GM12865 (cell line): ENCODE measurements at places on chromosomes 16 and 17.

- DNase-seq: no peak
Observed at GRCh38 chr16:27822996-27823395, 240.5 kb downstream of the GSG1L start.

- DNase-seq: no peak
Observed at GRCh38 chr16:80816356-80816755, 12.0 kb upstream of the CDYL2 start.

DNA sequence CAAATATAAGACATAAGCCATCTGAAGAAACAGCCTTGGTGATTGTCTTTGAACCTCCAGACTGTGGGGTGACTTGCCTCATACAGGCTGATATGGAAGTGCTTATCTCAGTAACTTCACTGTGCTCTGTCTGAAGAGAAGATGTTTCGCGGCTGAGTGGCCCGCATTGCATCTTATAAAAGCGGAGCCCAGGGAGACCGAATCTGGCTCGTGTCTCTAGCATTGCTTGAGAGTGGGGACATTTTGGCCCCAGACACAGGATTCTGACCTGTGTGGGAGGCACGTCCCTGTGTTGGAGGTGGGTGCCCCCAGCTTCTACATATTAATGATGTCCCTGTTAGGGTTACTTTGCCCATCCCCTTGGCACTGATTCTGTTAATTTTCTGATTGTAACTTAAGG, 66.4 kb downstream of the METRNL start:
- no peak for DNase-seq

- no peak for DNase-seq
Observed at GRCh38 chr17:38919316-38920078, 5.9 kb upstream of the LASP1NB start.

DNA sequence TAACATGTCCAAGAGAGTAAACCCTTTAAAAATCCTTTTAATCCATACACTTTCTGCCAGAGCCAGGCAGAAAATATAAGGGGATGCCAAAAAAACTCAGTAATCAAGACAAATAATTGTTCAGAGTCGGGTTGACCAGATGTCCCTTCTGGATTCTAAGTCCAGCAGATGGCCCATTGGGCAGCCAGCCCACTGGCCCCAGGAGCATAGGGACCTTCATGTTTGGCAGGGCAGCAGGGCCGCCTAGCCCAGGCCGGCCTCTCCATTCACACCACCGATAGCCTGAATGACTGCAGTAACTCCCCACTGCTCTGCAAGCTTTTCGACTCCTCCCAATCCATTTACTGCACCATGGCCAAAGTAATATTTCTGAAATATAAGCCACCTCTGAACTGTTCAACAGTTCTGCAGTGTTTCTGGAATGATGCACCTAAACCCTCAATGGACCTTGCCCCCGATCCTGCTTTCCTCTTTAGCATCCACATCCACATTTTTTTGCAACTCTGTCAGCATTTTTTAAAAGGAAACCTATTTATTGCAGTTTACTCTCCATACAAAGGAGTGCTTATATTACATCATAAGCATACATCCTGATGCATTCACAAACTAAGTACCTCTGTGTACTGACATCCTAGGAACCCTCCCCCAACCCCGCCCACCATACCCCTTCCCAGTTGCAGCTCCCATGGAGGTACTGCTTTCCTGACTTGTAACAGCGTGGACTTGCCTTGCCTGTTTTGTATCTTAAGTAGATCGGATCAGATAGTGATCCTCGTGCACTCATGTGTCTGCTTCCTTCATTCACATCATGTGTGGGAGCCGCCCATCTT, 46.4 kb downstream of the LDHD start:
- DNase-seq: no peak

DNA sequence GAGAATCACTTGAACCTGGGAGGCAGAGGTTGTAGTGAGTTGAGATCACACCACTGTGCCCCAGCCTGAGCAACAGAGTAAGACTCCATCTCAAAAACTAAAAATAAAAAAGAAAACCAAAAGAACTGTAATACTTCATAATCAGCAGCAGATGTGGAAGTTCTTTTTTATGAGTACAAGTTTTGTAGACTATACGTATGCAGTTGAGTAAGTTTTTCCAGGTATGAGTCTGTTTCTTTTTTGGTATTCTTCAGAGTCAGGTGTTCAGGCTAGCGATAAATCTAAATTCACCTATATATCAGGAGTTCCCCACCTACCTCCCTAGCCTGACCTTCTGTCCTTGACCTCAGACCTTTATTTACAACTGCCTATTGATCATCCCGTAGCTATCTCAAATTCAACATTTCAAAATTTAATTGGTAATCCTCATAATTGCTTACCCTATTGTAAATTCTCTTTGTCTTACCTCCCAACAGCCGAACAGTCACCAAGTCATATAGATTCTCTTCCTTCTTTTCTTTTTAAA, 10.7 kb downstream of the DCTN5 start:
- peak; percentile 33 for DNase-seq

- DNase-seq: no peak
Observed at GRCh38 chr16:9527976-9528375, 436.5 kb downstream of the HAPSTR1 start.

- no peak for DNase-seq
Observed at GRCh38 chr17:73833775-73834488, 189.7 kb upstream of the SDK2 start.

GRCh38 chr16:2690852-2691251, 8.5 kb downstream of the KCTD5 start:
- DNase-seq: no peak

GRCh38 chr16:997440-998051, 16.0 kb downstream of the SOX8 start:
- no peak for DNase-seq

GRCh38 chr16:84055366-84055765, 12.8 kb upstream of the SLC38A8 start:
- no peak for DNase-seq

DNA sequence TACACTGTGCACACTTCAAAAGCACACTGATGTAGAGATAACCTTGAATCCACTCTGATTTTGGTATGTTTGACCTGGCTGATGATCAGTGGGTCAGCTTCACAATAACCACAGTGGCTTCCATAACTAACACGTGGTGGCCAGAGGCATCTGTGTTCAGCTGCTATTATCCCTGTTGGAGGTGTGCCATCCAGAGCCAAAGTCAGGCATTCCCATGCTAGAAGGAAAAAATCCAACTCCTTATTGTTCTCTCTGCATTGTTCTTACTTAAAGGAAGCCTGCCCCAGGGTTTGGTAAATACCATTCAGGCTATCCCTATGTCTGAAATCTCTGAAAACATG, 127.3 kb upstream of the MON1B start:
- DNase-seq: no peak

GRCh38 chr17:948284-948852, 31.2 kb downstream of the NXN start:
- no peak for DNase-seq

DNA sequence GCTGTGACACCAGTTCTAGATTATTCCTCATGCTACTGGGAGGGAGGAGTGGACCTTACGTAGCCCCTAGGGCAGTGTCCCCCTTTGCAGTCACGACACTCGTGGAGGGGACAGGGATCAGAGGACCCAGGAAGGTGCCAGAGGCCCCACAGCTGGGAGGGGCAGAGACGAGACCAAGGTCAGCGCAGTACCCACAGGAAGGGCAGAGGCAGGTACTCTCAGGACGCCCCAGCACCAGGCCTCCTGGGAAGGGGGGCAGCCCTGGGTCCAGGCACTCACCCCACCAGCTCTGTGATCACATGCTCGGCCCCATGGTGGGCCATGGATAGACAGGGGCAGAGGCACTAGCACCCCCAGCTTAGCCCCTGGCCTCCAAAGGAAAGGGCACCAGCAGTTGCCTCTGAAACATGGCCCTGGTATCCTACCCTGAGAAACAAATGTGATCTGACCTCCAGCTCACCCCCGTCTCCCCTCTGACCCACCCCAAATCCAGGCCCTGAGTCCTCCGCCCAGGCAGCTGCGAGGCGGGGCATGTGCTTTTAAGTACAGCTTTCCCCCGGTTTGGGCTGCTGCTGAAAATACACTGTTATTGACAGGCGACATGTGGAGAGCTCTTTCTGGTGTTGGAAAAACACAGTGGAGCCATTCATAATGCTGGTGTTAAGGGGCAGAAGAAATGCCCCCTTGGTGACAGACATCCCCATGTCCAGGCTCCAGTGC, 361.9 kb downstream of the C16orf95 start:
- DNase-seq: no peak

DNA sequence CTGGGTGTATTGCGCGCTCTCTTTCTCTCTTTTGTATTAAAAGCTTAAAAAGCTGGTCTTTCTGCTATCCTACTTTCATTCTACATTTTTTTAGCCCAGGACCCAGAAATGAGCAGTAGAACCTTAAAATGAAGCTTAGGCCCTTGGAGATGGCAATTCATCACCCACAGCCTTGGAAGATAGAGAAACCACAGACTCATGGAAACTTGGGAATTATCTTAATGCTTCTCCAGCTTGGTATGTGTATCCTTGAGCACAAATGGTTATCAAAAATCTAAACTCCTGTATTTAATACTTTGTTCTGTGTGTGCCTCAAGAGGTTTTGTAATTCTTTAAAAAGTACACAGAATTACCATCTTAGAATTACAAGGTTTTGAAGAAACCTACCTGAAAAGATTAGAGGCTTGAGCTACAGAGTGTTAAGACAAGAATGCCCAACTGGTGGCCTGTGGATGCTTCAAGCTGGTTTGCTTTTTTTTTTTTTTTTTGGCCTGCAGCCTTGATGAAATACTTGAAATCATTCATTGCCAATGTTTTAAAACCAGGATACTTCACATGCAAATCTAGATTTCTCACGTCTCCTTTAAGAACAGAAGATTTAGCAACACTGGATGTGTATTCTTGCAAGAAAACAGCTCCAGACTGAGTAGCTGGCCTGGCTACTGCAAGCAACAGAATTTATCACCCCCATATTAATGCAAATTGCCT, 105.0 kb downstream of the XYLT1 start:
- DNase-seq: no peak

GRCh38 chr16:79212114-79212791, 388.3 kb downstream of the MAF start:
- no peak for DNase-seq

DNA sequence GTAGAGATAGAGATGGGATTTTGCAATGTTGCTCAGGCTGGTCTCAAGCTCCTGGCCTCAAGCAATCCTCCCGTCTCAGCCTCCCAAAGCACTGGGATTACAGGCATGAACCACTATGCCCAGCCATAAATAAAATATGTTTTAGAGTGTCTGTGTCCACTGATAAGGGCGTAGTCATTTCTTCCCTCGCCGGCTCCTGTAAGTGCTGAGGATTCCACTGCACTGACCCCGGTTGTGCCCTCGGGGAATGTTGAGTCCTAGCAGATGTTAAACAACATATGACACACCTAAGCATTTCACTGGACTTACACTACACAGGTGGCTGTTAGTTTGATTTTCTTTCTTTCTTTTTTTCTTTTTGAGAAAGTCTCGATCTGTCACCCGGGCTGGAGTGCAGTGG, 5.6 kb upstream of the SHMT1 start:
- DNase-seq: no peak

DNA sequence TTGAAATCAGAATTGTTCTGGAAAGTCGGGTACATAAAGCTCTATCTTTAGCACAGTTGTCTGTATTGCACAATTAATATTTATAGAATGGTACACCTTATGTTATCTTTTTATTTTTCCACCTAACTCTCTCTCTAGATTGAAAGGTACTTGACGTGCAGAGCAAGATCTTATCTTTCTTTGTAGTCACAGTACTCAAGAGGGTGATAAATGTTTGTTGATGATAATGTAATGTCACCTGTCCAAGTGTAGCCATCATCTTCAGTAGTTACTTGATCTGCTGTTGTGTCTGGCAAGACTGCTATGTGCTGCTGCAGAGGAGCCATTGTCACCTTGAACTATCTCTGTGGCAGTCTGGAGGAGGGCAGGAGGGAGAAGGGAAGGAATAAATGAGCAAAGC, 5.3 kb downstream of the HMOX2 start:
- DNase-seq: no peak

DNA sequence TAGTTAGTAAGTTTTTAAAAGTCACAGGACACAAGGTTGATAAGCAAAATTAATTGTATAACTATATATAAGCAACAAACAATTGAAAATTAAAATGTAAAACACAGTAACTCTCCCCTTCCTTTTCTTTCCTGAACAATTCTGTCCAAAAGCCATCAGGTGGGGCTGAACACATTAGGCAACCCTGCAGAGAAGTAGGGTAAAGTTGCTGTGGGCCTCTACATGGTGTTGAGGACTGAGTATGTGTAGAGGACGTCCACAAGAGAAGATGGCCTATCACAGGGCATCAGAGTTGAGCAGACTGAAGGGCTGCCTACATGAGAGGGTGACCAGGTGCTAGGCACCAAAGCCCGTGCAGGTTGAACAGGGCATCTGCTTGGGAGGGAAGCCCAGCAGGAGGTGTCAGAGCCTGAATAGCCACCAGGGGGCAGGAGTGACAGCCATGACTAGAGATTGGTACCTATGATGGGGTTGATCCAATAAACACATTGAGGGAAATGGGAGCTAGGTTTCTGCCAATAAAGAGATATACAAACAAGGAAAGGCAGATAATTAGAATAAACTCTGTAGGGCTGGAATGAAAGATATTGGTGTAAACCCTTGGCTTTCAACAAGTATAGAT, 415.1 kb downstream of the NPIPA8 start:
- DNase-seq: peak; percentile 72

DNA sequence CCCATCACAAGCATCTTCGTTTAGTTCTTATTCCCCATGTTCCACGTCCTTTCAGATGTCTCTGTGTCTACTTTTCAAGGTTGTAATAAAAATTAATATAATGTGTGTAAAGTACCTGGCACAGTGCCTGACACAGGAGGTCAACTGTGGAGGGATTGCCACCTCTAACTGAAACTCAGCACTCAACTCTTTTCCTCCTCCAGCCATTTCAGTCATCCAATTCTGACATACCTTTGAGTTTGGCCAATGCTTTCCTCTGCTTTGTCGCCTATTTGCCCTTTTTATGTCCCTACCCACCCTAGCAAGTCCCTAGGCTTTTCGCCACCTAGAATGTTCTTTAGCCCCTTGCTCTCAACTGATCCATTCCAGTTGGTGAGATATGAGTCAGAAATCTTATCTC, 1.6 kb downstream of the UBE2Z start:
- DNase-seq: peak; percentile 63

DNA sequence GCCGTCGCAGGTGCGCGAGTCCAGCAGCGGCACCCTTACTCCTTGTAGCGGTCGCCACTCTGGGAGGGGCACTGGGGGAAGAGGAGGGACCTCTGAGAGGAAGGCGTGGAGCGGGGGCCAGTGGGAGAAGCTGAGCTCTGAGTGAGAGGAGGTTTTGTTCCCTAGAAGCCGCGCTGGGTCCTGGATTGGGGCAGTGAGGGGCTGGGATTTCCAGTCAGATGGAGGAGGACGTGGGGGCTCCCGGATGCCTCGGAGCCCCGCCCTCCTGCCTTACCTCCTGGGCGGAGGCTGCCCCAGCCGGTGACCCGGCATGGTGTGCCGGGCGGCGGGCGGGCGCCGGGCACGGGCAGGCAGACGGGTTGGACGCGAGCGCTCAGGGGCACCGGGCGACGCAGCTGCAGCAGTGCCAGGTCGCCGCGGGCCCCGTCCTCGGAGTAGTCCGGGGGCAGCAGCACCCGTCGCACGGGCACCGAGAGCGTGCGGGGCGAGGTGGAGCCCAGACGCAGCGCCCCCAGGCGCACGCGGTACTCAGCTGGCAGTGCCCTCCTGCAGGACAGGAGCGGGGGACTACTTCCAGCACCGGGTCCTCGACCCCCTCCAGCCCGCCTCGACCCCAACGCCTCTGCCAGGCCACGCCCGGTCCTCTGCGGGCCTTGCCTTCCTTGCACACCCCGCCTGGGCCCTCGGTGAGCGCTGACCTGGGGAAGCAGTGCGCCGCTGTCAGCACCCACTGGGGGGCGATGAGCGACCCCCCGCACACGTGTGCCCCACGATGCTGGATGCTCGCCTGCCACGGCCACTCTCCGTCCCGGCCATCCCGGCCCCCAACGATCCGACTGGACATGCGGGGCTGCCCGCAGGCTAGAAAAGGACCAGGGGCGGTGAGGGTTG, 2.0 kb downstream of the PRSS33 start:
- no peak for DNase-seq
